ENCODE measurements at places on chromosomes 11 and 22. TPM values are rescaled to one million over a fixed set of nuclear protein-coding genes. Genes with fewer than 3 reads are reported as not detected.

Gene TTC28
- 3.7 TPM for total RNA-seq

Gene HTR3B
- not detected for total RNA-seq

Gene STIM1
- 16.5 TPM for total RNA-seq

Gene GLYATL1
- 5.0 TPM for total RNA-seq

Gene ASPHD2
- 7.3 TPM for total RNA-seq

Gene TRIM22
- total RNA-seq: 18.9 TPM

Gene SMIM38
- total RNA-seq: 0.07 TPM

Gene OTOG
- total RNA-seq: not detected

Gene HEPACAM
- not detected for total RNA-seq

Gene KRTAP5-11
- not detected for total RNA-seq

Gene APOL1
- total RNA-seq: 7.2 TPM

Gene PHLDA2
- 63.1 TPM for total RNA-seq

Gene LRP4
- total RNA-seq: 5.0 TPM

All from epithelial cell of proximal tubule (primary cell).